ENCODE measurements at places on chromosomes 7 and 10. TPM values are rescaled to one million over a fixed set of nuclear protein-coding genes. Genes with fewer than 3 reads are reported as not detected.

The C10orf95 gene
- 4.4 TPM for total RNA-seq

The NUTM2E gene
- 0.21 TPM for total RNA-seq

The RARRES2 gene
- not detected for total RNA-seq

The ARMC3 gene
- under 0.01 TPM for total RNA-seq

The PLXNA4 gene
- total RNA-seq = under 0.01 TPM

All from nasal cavity respiratory epithelium epithelial cell of viscerocranial mucosa (primary cell).